ENCODE measurements at places on chromosomes 4 and X.

DNA sequence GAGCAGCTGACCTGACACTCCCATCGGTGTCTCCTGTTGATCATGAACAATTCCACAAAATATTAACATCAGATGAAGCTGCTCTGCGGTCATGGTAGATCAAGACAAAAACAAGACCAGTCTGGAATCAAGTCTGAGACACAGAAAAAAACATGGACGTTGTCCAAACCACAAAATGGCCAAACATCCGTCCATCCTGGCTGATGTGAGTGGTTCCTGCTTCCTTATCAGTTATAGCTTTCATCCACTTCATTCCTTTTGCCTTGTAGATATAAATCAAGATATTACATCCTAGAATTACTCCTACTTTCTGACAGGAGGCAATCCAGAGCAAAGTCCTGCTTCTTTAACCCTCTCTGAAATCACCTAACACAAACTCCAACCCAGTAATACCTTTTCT lies 28.8 kb upstream of the PCSK1N start:
- DNase-seq: no peak

DNA sequence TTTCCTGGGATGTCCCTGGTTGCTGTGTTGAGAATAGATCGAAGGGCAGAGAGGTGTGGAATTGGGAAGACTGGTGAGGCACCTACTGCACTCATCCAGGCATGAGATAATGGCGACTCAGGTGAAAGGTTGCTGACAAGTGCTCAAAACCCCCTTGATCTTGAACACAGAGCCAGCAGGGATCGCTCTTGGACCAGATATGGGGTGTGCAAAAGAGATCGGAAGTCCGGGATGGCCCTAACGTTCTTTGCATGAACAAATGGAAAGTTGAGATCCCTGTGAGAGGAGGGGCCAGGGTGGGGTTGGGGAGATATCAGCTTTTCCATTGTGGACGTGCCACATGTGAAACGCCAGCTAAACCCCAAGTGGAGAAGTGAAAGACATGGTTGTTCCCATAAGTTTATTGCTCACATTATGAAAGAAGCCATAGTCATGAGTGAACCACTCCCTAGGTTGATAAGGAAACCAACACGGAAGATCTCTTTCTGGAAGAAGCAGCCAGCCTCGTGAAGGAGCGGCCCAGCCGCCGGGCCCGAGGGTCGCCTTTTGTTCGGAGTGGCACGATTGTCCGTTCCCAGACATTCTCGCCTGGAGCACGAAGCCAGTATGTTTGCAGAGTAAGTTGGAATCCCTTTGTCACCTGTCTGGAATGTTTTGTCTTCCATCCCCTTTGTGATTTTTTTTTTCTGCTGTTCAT lies 22.6 kb upstream of the CLCN4 start:
- no peak for DNase-seq

GRCh38 chr4:25926462-25926861 lies 12.4 kb downstream of the SMIM20 start:
- no peak for DNase-seq

- no peak for DNase-seq
Observed at GRCh38 chrX:27840881-27841280, 33.1 kb downstream of the MAGEB10 start.

GRCh38 chr4:16078195-16078760 lies 5.5 kb downstream of the PROM1 start:
- DNase-seq: no peak

DNA sequence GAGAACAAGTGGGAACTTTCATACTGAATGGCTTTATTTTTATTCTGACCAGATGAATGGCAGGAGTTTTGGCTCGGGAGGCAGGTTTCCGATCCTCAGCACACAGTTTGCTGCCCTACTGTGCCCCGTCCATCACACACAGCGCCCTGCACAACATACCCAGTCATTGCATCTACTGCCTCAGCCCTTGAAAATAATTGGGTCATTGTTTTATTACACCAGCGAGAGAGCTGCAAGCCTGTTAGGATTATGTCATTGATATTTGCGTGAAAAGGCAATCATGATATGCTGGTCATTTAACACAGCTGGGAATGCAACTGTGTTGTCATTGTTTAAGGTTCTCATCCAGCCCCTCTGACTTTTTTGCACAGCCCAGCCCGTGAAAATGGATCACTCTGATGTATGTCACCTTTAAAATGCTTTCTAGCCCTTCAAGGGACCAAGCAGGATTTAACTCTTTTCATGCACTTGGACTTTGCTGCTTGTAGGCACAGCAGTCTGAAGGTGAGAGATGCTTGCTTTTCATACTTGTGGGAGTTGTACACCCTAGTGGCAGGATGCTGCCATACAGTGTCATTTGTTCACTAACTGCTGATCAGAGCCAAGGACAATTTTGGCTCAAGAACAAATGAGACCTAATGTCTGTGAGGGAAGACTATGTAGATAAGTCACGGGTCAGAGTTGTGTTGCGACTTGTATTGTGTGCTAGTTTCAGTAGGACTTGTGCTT lies 62.3 kb downstream of the RTL9 start:
- no peak for DNase-seq

GRCh38 chr4:39846120-39846519 lies 131.6 kb downstream of the PDS5A start:
- no peak for DNase-seq

GRCh38 chrX:100830547-100830946 lies 10.4 kb downstream of the CSTF2 start:
- DNase-seq: peak; percentile 7

GRCh38 chr4:177127658-177128057 lies 182.0 kb upstream of the NEIL3 start:
- DNase-seq: no peak

DNA sequence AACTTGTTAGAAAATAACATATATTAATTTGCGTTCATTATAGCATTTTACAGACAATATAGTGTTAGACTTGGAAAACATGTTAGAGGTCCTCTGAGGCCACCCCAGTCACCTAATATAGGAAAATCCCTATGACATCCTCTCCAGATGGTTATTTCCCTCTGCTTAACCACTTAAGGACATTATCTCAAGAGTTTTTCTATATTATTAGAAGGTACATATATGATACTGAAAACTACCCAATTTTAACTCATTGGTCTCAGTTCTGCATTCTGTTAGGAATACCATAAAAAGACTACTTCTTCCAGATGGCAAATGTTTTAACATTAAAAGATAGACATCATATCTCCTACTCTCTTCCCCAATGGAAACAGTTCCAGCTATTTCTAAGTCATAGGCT lies 21.4 kb downstream of the PTPN13 start:
- DNase-seq: no peak

DNA sequence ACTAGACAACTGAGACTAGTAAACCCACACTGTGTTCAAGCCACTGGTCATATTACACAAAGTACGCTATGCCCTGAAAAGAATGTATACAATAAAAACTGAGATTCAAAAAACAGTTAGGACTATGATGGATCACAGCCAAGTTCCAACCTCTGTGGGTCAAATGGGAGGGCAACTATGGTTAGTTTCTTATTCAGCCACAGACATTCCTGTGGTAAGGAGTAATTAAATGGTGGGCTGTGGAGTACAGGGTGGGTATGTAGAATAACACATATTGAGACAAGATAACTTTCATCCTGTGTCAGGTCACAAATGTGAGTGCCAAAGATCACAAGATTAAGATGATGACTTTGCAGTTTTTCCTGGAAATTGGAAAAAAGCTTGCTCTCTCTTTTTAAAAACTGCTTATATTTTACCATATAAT lies 167.2 kb downstream of the NPNT start:
- no peak for DNase-seq

GRCh38 chrX:153827903-153828302 lies 2.4 kb downstream of the PDZD4 start:
- DNase-seq: no peak

GRCh38 chrX:154488336-154489075 lies 1.9 kb downstream of the SLC10A3 start:
- no peak for DNase-seq

- no peak for DNase-seq
Observed at GRCh38 chr4:23818097-23818885, 71.6 kb downstream of the PPARGC1A start.

DNA sequence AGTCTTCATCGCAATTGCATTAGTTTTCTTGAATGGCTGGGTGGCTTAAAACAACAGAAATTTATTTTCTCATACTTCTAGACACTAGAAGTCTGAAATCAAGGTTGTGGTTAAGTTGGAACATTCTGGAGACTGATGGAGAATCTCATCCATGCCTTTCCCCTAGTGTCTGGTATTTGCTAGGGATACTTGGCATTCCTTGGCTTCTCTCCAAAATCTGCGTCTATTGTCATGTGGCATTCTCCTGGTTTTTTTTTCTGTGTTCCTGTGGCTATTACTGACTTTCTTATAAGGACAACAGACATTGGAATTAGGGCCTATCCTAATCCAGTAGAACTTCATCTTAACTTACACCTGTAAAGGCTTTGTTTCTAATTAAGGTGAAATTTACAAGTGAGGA lies 272.8 kb upstream of the EPHA5 start:
- DNase-seq: no peak

DNA sequence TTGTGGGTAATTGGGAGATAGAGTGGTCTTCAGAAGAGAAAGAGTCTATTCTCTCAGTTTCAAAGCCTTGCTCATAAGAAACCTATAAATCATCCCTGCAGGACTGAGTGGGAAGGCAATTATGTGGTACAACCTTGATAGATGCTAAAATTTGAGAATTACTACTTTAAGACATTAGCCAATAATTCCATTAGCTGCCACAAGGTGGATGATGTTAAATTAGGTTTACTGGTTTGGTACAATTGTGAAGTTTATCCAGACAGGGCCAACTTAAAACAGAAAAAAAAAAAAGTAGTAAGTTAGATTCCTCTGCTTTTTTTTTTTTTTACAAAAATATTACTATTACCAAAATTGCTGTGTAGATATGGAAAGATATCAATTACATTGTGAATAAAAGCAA lies 73.2 kb upstream of the AMOT start:
- no peak for DNase-seq

GRCh38 chr4:139665690-139666529 lies at the start of gene MGST2:
Gene MGST2 (plus strand): TSS chr4:139665819. CDS start chr4:139666020, 201 bp downstream.
- peak; percentile 39 for DNase-seq

DNA sequence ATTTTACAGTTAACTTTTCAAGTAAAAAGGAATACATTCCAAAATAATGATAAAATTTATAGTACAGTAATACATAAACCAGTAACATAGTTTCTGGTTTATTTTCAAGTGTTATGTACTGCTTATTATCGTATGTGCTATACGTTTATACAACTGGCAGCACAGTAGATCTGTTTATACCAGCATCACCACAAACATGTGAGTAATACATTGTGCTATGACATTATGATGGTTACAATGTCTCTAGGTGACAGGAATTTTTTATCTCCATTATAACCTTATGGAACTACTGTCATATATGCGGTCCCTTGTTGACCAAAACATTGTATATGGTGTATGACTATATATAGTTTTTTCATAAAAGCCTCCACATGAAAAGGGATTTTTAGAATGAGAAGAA lies 256.9 kb downstream of the ANKRD50 start:
- no peak for DNase-seq

GRCh38 chr4:176641237-176641636 lies 151.5 kb downstream of the VEGFC start:
- no peak for DNase-seq

DNA sequence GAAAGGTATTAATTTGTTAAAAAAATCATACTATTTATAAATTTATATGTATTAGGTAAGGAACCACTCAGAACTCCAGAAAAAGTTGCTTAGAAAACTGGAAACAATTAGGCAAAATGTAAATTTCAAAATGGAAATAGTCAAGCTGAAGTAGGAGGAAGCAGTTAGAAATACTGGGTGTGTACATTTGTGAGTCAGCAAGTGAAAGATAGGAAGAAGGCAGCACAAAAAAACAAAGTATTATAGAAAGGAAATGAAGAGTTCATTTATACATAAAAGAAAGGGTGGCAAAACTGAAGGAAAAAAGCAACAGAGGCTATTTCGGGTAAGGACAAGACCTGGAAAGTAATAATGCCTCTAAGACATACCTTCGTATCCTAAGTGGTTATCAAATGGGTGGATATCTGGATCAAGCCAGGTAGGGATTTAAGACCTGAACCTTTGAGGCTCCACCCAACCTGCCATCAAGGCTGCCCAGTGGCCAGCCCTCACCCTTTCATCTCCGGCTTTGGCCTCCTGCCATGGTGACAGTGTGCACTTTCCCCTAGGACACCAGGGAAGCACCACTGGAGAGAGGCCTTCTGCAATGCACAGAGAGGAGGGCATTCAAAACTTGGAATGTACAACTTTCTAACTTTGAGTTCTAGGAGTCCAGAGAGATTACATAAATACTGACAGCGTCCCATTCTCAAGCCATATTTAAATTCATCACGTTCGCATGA lies at the start of gene LRRC66:
Gene LRRC66, minus strand, starts transcription at position 428 of the 722 bp plus-strand sequence. CDS start 2,750 bp downstream, outside the sequence.
- DNase-seq: no peak

DNA sequence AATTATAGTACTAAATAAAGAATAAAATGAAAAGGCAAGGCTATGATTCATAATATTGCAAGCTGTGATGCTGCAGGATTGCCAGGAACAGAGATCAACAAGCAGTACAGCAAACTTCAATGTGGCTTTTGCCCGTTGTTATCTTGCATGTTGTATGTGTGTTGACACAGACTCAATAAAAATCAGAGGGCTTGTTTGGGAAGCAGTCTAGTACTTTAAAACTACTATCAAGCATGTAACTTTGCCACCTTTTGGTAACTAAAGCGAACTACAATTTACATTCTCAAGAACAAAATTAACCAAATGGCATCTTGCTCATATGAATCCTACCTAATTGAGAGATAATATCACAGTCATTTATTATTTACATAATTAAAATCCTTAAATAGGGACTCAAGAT lies 79.8 kb upstream of the GPM6A start:
- DNase-seq: no peak

DNA sequence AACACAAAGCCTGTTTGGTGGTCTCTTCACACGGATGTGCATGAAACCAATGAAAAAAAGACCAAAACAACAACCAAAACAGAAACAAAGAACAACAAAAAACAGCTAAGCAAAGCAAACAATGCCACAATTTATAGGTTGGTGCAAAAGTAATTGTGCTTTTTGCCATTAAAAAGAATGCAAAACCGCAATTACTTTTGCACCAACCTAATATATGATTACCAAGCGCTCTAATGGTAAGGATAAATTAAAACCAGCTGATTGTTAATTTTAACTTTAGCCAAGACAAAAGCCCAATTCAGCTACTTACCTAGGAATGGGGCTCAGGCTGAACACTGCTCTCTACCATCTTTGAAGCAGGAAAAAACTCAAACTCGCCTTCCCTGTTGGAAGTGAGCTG lies 29.4 kb upstream of the TMSB4X start:
- DNase-seq: no peak

DNA sequence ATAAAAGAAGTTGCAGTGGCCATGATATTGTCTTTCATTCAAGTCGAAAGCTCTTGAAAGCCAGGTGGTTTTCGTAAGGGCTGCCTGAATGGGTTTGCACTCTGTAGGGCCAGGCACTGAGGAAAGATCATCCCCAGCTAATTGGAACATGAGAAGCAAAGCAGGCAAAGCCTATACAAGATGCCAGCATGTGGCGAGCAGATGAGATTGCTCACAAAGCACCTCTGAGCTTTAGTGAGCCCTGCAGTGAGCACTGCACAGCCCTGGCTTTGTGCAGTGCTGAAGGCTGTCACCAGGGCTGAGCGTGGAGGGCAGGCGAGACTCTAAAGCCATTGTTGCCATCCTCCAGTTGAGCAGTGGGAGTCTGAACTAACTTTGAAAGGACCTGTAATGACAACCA lies 53.8 kb downstream of the HADH start:
- no peak for DNase-seq
